ENCODE measurements at places on chromosomes 4 and X.

GRCh38 chr4:3067473-3068001, 6.8 kb downstream of the HTT-AS start:
- no peak for DNase-seq

DNA sequence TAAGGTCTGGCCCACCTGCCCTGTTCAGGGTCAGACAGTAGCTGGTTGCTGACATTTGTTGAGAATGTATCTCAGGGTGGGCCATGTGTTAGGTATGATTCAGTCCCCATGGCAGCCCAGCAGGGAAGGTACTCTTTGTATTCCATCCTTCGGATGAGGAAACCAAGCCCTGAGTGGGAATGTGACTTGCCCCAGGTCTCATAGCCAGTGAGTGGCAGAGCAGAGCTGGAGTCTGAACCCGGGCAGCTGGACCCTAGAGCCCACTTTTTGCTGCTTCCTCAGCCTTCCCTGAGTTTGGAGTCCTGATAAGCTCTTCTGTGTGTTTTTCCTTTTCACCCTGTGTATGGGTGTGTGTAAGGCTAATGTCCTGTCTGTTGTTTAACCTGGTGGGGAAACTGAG, 21.6 kb upstream of the UBA1 start:
- no peak for DNase-seq

DNA sequence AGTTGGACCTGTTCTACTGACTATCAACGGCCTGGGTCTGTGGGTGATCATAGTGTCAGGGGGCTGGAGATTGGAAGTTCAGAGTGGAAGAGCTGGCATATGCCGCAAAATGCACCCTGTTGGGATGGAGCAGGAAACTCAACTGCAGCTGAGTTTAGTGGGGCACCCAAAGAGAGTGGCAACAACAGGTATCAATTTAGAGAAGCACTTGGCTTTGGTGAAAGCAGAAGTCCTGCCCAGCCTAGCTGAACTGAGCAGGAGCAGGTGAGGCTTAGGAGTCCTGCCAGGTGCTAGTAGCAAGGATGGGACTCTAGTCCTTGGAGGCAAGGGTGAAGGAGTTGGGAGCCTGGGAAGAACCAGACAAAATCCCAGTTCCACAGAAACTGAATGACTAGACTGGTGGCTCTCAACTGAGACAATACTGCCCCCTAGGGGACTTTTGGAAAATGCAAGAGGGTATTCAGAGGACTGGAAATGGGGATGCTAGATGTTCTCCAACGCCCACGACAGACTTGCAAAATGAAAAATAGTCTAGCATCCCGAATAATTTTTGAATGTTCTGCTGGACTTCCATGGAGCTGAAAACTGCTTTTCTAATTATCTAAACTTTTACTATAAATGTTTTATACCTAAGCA, 49.4 kb downstream of the RTL9 start:
- no peak for DNase-seq

DNA sequence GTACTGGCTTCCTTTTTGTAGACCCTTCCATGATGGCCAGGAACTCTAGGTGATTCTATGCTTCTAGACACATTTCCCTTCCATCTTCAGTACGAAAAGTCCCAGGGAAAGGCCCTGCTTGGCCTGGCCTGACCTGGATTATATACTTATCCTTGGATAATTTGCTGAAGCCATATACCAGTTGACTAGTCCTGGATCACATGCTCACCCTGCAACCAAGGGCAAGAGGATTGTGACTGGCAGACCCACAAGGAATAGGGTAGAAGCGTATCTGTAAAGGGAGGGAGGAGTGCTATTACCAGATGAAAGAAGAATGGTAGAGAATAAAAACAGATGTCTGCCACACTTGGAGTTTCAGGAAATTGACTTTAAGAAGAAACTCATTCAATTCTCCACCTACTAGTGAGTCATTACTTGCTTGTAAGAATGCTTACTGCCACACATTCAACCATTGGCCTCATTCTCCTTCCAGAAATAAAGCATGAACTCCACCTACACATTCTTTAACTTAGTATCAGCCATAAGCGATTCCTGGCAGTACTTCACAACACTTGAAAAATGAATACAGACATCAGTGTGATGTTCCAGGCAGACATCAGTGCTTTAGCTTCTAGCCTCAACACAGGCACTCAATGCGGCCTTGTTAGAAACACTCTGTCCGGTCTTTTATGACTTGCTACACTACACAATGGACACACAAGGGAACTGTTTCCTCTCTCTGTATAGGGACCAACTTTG, 141.8 kb downstream of the CBR4 start:
- DNase-seq, result no peak

- no peak for DNase-seq
Measured at GRCh38 chr4:110597582-110597981, 25.3 kb downstream of the PITX2 start.

- no peak for DNase-seq
Measured at GRCh38 chrX:24646745-24647182, 383 bp downstream of the PCYT1B start.

DNA sequence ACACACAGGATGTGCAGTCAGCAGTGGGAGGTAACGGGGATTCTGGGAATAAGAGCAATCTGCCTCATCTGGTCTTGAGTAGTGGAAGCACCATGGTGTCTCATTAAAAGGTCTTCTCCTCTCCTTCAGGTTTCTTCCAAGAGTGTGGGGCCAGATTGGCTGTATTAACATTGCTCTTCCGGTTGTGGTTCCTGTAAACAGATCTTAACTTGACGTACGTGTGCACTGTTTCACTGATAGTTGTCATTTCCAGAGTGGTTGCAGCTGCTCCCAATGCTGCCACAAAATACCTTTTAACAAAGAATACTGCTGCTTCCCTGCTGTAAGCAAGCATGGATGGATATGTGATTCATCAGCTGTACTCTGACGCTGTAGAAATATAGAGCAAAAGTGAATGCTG, 1443.4 kb upstream of the TENM3 start:
- DNase-seq, result no peak

DNA sequence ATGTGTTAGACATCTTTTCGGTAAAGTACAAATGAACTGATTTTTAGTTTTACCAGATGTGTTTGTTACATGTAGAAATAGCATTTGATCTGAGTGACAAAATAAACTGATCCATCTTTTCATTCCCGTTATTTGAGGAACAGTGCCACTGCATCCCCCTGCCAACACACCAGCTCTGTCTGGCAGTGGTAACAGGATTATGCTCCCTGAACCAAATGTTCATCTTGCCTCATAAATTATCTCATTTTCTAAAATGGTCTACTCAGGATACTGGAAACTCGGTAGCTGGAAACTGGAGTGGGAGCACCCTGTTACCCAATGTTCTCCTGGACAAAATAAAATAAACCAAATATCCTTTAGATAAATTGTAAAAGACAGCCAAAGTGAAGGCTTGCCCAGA, 171.6 kb downstream of the FAT4 start:
- no peak for DNase-seq

DNA sequence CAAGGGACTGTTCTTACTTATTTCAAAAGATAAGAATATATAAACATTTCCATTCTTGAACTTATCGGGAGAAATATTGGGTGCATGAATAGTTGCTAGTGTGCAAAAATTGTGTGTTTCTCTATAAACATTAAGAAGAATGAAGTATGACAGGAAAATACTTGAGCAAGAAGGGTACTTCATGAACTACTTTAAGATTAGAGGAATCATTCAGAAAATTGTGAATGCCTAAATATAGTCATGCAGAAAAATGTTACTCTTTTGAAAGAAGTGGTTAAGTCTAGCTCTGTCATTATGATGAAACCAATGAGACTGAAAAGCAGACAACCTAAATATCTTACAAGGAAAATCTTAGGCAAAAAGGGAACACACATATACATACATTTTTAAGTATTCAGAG, 207.8 kb upstream of the PCDH18 start:
- no peak for DNase-seq

DNA sequence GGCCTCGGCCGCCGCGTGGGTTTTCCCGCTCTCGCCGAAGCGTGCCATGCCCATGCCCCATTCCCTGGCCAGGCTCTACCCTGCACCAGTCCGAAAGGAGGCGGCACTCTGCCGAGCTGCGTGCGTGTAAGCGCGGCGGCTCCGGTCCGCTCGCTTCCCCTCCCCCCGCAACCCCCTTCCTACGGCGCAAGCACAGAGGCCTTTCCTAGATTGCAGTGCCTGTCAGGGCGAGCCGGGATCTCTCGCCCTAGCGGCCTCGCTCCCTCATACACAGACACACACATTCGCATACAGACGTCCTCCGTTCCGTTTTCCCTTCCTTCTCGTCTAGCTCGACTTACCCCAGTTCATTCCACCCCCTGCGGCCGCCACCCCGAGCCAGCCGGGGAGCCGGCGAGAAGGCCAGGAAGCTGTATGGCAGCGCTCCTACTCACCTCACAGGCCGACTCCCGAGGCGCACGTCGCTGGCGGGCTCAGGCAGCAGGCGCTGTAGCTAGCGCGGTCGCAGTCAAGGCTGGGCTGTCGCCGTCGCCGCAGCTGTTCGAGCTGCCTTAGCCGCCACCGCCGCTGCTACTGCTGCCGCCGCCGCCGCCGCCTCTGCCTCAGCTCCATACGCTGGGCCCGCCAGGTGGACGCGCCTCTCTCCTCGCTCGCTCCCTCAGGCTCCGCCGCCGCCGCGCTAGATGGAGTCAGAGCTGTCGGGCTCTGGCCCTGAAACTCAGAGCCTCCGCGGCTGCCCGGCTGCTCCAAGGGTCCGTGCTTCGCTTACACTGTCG, 615 bp downstream of the NEXMIF start:
- DNase-seq, result no peak

- DNase-seq, result no peak
Measured at GRCh38 chr4:185119927-185120630, 23.0 kb upstream of the SLC25A4 start.

- no peak for DNase-seq
Measured at GRCh38 chr4:54625391-54625790, 32.4 kb upstream of the KIT start.
